Ovary (tissue), 10 donors: ENCODE measurements at places on chromosomes 12 and 14. TPM values are rescaled to one million over a fixed set of nuclear protein-coding genes. Genes with fewer than 3 reads are reported as not detected.

GRCh38 chr12:54277823-54278276 is 2.1 kb downstream of the CBX5 start:
- no peak overlapping the region for H3K27ac ChIP-seq
- no peak overlapping the region for H3K4me3 ChIP-seq
- H3K36me3 ChIP-seq, result no peaks in the 10 kb centered on the region
- H3K27me3 ChIP-seq, result no peaks in the 10 kb centered on the region

DNA sequence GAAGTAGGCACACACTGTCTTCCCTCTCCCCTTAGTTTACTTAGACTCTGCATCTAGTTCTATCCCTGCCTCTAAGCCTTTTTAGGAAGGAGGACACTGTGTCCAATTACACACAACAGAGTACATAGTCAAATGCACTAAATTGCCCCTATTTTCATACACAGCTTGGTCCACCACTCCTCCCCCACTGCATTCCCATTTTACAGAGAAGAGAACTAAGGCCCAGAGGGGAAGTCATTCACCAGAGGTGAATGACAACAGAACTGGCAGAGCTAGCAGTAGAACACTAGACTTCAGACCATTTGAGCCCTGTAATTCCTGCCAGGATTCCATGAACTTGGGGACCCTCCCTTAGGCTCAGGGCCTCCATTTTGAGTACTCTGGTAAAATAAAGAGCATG is 1.1 kb upstream of the JPH4 start:
- H3K4me1 ChIP-seq, result peaks cover 1% of the 10 kb centered on the region
- DNase-seq, result no peak
- no peak overlapping the region for H3K27ac ChIP-seq
- no peaks in the 10 kb centered on the region for H3K27me3 ChIP-seq
- H3K4me3 ChIP-seq, result no peak overlapping the region

GRCh38 chr12:69623970-69624369 is 13.3 kb upstream of the LRRC10 start:
- H3K27me3 ChIP-seq, result no peaks in the 10 kb centered on the region
- H3K27ac ChIP-seq, result no peak overlapping the region
- no peaks in the 10 kb centered on the region for H3K4me1 ChIP-seq
- no peaks in the 10 kb centered on the region for H3K36me3 ChIP-seq
- peak; percentile 45 for DNase-seq

DNA sequence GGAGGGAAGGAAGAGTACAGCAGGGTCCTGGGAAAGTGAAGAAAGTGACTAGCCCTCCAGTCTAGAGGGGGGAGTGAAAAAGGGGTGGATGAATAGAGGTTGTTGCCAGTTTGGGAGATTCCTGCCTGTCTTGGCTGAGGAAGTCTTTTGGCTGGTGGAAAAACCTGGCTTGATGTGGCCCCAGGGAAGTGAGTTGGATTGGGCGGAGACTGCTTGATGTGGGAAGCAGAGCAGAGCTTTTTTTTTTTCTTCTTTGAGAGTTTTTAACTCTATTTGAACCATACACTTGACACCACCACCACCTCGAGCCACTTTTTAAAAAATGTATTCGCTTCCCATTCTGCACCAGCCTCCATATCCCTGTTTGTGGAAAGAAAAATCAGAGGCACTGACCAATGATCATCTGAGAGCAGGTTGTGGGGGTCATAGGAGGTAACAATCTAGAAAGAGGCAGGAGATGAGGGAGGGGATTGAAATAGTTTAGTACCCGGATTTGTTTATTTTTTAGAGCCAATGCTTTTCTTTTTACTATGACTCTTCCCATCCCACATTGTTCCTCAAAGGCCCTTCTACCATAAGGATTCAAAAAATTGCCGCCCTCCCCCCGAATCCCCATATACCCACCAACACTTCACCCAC is 690 bp upstream of the DTX3 start:
- peak; percentile 77 for DNase-seq
- H3K27ac ChIP-seq, result peak overlapping the region; percentile 98
- H3K4me1 ChIP-seq, result peaks cover 3% of the 10 kb centered on the region
- H3K36me3 ChIP-seq, result no peaks in the 10 kb centered on the region
- no peaks in the 10 kb centered on the region for H3K27me3 ChIP-seq

DNA sequence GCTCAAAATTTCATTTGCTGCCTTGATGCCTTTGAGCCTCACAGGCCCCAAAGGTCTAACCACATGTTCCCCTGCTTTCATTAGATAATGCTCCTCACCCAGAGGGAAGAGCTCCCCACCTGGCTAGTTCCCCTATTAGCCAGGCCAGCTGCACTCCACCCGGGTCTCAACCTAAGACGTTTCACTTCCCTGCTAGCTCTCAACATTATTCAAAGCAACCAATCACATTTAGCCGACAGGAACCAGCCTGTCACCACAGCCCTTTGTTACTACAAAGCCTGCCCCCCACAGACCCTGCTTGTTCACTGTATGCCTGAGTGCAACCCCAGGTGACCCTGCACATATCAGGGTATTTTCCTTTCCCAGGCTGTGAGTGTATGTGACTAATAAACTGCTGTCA is 78.6 kb downstream of the SLC15A5 start:
- H3K27me3 ChIP-seq, result no peaks in the 10 kb centered on the region
- no peaks in the 10 kb centered on the region for H3K36me3 ChIP-seq
- no peaks in the 10 kb centered on the region for H3K4me1 ChIP-seq

GRCh38 chr12:132458846-132459641 is 30.9 kb upstream of the FBRSL1 start:
- H3K27me3 ChIP-seq, result no peaks in the 10 kb centered on the region
- no peaks in the 10 kb centered on the region for H3K36me3 ChIP-seq
- H3K4me3 ChIP-seq, result no peak overlapping the region
- H3K27ac ChIP-seq, result no peak overlapping the region
- no peaks in the 10 kb centered on the region for H3K4me1 ChIP-seq

- H3K4me1 ChIP-seq, result no peaks in the 10 kb centered on the region
- H3K27ac ChIP-seq, result no peak overlapping the region
- no peak overlapping the region for H3K4me3 ChIP-seq
- H3K36me3 ChIP-seq, result no peaks in the 10 kb centered on the region
Observed at GRCh38 chr12:13937735-13938134, 43.7 kb downstream of the GRIN2B start.

DNA sequence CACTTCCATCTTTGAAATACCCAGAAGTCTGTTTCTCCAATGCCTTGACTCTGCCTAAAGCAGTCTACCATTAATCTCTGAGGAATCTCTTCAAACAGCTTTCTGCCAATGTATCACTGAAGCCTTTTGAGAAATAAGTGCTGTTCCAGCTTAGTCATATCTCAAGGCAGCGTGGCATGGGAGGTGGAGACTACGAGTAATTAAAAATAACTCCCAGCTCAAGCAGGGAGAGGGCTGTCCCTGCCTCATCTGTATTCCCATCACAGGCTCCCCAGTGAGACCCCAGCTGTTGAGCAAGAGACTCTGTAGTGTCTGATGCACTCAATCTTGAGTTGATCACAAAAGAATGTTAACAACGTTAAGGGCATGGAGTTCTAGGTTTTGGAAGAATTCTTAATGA is 700.6 kb downstream of the DIO2 start:
- H3K36me3 ChIP-seq, result no peaks in the 10 kb centered on the region
- no peak overlapping the region for H3K27ac ChIP-seq
- no peak for DNase-seq

The CAPZA3 gene
- total RNA-seq, result not detected

The PPP4R4 gene
- total RNA-seq, result 11.2 TPM

The RNASE1 gene
- 119 TPM for total RNA-seq
